ENCODE measurements at places on chromosomes 5 and 9. TPM values are rescaled to one million over a fixed set of nuclear protein-coding genes. Genes with fewer than 3 reads are reported as not detected.

- ATAC-seq, result no peak
Observed at GRCh38 chr5:72453246-72453775, 53.9 kb downstream of the ZNF366 start.

The CRHBP gene
- 4.0 TPM for total RNA-seq

DNA sequence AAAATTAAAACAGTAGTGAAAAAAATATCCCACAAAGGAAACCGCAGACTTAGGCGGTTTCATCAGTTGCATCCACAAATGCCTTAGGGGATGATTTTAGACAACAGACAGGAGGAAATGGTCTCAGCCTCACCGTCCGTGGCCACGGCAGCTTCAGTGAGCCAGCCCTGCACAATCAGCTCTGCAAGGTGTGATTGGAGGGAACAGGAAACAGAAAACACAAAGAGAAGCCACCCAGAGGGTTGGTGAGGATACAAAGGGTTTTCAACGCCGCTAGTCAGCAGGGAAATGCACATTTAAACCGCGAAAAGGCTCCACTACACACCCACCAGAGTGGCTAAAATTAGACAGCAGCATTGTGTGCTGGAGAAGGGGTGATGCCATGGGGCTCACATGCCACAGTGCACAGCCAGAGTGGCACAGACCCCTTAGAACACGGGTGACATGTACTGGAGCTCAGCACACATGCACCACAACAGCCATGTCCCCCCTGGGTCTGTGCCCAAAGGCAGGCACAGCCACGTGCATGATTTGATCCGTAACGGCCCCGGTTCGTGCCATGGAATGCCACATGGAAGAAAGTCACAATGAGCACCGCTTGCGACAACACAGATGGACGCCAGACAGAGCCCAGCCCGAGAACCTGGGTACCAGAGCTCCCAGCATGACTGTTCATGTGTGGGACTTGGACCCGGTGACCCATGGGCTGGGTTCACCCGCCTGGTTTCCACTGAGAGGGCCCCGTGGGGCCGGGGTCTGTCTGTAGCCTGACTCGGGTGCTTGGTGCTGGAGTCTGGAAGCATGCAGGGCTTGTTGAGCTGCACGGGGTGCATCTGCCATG lies 18.3 kb upstream of the TERT start:
- no peak for ATAC-seq

DNA sequence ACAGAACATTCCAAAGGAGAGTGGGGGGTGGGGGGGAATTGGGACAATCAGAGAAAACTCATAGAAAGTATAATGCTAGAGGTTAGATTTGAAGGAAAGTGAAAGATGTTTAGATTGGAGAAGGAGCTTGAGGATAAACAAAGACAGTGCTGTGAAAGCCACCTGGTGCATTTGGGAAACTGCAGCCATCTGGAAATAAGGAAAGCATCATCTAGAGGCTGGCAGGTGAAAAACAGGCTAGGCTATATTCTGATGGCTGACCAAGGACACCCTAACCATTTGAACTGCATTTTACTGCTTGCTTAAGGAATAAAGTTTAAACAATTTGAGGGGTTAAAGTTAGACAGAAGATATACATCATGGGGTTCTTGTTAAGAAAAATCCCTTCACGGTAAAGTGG lies 296.4 kb downstream of the CETN3 start:
- ATAC-seq, result no peak

DNA sequence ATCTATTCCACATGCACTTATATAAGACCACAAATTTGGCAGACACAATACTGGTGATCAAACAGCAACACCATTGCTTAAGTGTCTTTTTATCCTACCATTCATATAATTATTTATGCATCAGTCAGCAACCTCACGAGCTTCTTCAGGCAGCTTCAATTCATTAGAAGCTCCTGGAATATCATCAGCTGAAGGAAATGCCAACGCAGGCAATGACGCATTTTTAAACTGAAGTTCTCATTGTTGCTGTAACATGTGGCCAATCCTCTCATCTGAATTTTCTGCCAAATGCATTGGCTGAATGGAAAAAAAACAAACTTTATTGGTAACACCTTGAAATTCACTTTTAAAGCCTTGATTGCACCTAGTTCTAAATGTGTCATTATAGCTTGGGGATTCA lies 376.4 kb upstream of the RGMB start:
- ATAC-seq, result no peak

The SPAAR gene
- 3.5 TPM for total RNA-seq

DNA sequence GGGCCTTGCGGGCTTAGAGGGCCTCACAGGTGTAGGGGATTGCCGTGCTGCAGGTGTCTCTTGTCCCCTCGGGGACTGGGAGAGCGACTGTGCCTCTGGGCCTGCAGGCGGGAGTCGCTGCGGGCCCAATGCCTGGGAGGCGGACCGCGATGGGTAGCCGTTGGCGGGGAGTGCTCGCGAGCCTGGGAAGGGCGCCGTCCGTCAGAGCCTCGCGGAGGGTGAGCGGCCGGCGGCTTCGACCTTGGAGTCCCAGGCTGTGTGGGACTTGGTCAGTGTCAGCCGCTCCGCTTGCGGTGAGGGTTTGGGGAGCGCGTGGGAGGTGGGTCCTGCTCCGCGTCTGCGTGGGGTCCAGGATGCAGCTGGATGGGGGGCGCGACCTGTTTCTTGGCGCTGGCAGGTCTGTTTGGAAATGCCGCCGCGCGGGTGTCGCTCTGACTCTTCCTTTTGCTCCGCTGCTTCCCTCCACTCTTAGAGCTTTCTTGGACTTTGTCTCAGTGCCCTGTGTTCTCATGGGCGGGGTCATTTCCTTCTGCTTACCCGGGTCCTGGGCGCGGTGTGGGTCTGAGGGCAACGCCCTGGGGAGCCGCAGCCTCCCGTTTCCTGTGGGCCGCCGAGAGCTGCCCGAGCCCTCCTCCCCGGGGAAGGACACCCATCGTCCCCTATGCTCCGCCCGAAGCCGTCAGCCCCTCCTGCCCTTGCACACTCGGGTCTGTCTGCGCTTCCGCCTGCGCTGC lies 88.9 kb upstream of the CACNA1B start:
- no peak for ATAC-seq

- no peak for ATAC-seq
Observed at GRCh38 chr9:133162861-133163503, 732 bp downstream of the GBGT1 start.

The TSLP gene
- total RNA-seq, result 1.3 TPM

Data from gastroesophageal sphincter (tissue), 4 donors.